CD4-positive, alpha-beta T cell (primary cell): ENCODE measurements at places on chromosomes 2 and 18.

- no peak overlapping the region for H3K4me3 ChIP-seq
- H3K4me1 ChIP-seq, result no peaks in the 10 kb centered on the region
- H3K27me3 ChIP-seq, result no peaks in the 10 kb centered on the region
- DNase-seq, result no peak
Measured at GRCh38 chr2:29687121-29687520, 234.3 kb downstream of the ALK start.

GRCh38 chr2:27152796-27153464, 4.1 kb downstream of the TCF23 start:
- no peaks in the 10 kb centered on the region for H3K36me3 ChIP-seq
- DNase-seq, result no peak
- no peaks in the 10 kb centered on the region for H3K4me1 ChIP-seq
- H3K4me3 ChIP-seq, result no peak overlapping the region
- H3K27ac ChIP-seq, result no peak overlapping the region

- DNase-seq, result no peak
- no peak overlapping the region for H3K27ac ChIP-seq
- no peaks in the 10 kb centered on the region for H3K27me3 ChIP-seq
- H3K4me3 ChIP-seq, result no peak overlapping the region
Measured at GRCh38 chr18:62558015-62558663, 35.3 kb downstream of the ZCCHC2 start.

DNA sequence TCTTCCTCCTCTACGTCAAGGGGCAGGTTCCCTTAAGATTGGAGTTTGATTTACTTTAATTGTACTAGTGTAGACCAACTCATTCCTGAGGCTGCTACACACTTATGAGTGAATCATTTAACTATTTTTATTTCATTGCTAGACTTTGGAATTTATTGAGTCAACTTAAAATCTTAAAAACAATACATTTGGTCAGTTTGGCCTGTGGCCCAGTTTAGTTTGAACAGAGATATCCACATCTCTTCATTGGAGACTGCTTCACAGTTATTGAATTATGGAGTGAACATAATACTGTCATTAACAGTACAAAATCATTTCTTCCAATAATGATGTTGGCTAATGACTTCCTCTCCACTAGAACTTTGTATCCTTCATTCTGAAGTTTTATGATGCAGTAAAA, 34.5 kb upstream of the STPG4 start:
- H3K27me3 ChIP-seq, result peaks cover 4% of the 10 kb centered on the region
- no peak overlapping the region for H3K27ac ChIP-seq
- DNase-seq, result no peak
- no peaks in the 10 kb centered on the region for H3K36me3 ChIP-seq
- H3K4me3 ChIP-seq, result no peak overlapping the region

GRCh38 chr2:221724631-221725203, 152.6 kb upstream of the EPHA4 start:
- no peaks in the 10 kb centered on the region for H3K4me1 ChIP-seq
- H3K4me3 ChIP-seq, result no peak overlapping the region
- no peaks in the 10 kb centered on the region for H3K27me3 ChIP-seq
- no peak overlapping the region for H3K27ac ChIP-seq
- no peak for DNase-seq
- H3K36me3 ChIP-seq, result no peaks in the 10 kb centered on the region

GRCh38 chr2:239639421-239640185, 238.8 kb upstream of the HDAC4 start:
- no peaks in the 10 kb centered on the region for H3K27me3 ChIP-seq
- DNase-seq, result no peak
- H3K4me1 ChIP-seq, result no peaks in the 10 kb centered on the region
- no peak overlapping the region for H3K4me3 ChIP-seq

DNA sequence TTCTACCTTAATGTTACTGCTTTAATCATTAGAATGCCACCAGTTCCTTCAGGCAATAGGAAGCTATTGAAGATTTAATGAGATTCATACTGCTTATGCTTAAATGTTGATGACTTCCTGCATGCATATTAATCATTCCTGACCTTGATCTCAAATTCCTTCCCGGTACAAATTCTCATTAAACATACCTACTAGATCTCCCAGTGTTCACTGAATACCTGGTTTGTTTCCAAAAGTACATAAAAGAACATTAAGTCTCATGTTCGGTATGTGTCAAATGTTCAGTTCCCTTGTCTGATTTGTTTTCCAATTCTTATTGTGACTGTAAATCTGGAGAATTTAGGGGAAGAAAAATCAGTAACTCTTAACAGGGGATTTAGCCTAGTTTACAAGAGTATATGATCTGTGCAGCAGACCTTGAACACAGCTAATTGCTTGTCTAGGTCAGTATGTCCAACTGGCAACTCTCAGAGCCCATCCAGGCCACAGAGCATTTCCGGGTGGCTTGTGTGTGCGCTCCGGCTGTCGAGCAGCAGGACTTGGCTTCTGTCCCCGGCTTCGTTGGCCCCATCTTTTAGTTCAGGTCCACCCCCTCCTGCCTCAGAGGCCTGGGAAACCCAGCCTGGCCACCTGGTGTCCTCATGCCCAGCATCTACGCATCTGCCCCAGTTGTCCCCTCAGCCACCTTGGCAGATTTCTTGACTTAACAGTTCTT, 13.1 kb downstream of the METAP1D start:
- H3K4me3 ChIP-seq, result no peak overlapping the region
- DNase-seq, result no peak
- no peak overlapping the region for H3K27ac ChIP-seq

DNA sequence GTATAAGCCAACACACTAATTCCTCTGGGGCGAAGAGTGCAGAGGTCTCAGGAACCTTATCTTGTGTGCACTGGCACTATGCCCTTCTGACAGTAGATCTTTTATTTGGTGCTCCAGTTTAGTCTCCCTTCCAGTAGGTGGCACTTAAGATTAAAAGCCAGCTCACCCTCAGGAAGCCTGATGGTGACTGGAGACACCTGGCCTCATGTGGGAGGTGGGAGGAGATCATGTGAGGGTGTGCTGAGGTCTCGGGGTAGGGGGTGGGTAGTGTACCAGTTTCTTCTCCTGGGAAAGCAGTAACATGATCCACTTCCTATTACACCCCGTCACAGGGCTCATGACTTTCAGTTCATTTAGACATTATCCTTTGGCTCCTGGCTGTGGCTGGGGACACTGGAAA, 654.9 kb downstream of the ADCYAP1 start:
- no peak for DNase-seq
- H3K4me1 ChIP-seq, result no peaks in the 10 kb centered on the region
- no peaks in the 10 kb centered on the region for H3K36me3 ChIP-seq

- H3K36me3 ChIP-seq, result peaks cover 48% of the 10 kb centered on the region
- no peaks in the 10 kb centered on the region for H3K4me1 ChIP-seq
- DNase-seq, result no peak
Measured at GRCh38 chr2:232260075-232260474, 118.5 kb upstream of the ALPP start.

DNA sequence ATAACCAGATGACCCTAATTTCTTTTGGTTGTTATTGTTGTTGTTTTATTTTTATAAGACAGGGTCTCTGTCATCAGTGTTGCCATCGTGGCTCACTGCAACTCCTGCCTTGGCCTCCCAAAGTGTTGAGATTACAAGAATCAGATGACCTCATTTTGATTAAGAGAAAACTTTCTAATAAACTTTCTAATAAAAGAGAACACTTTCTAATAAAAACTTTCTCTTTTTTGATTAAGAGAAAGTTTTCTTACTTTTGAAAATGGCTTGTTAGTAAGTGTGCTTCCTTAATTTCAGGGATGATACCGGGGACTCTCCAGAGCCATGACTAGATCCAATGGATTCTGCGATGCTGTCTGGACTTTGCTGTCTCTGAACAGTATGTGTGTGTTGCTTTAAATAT, 7.7 kb downstream of the CENPA start:
- H3K4me3 ChIP-seq, result no peak overlapping the region
- DNase-seq, result no peak
- no peaks in the 10 kb centered on the region for H3K27me3 ChIP-seq
- no peaks in the 10 kb centered on the region for H3K4me1 ChIP-seq
- H3K27ac ChIP-seq, result no peak overlapping the region

DNA sequence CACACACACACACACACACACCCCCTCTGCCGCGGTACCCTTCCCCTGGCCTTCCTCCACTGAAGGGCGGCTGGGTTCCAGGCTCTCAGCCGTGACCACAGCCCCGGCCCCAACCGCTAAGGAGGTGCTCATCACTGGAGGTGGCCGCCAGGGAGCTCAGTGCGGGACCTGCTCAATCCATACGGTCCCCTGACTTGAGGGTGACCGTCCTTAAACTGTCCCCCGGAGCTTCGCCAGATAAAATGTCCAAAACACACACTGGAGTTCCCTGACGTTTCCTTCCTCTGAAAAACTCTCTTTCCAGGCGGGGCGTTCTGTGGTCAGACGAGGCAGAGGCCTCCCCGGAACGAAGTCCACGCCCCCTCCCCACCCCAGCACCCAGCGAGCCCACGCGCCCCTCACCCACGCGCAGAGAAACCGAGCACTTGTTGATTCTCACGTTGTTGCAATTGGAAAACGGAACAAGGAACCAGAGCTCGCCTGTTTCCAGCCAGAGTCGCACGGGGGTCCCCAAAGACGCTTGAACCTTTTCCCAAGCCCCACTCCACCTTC, 1.4 kb downstream of the MBP start:
- peak; percentile 26 for DNase-seq
- peaks cover 44% of the 10 kb centered on the region for H3K4me1 ChIP-seq
- no peaks in the 10 kb centered on the region for H3K27me3 ChIP-seq
- H3K27ac ChIP-seq, result peak overlapping the region; percentile 78
- peaks cover 12% of the 10 kb centered on the region for H3K36me3 ChIP-seq

DNA sequence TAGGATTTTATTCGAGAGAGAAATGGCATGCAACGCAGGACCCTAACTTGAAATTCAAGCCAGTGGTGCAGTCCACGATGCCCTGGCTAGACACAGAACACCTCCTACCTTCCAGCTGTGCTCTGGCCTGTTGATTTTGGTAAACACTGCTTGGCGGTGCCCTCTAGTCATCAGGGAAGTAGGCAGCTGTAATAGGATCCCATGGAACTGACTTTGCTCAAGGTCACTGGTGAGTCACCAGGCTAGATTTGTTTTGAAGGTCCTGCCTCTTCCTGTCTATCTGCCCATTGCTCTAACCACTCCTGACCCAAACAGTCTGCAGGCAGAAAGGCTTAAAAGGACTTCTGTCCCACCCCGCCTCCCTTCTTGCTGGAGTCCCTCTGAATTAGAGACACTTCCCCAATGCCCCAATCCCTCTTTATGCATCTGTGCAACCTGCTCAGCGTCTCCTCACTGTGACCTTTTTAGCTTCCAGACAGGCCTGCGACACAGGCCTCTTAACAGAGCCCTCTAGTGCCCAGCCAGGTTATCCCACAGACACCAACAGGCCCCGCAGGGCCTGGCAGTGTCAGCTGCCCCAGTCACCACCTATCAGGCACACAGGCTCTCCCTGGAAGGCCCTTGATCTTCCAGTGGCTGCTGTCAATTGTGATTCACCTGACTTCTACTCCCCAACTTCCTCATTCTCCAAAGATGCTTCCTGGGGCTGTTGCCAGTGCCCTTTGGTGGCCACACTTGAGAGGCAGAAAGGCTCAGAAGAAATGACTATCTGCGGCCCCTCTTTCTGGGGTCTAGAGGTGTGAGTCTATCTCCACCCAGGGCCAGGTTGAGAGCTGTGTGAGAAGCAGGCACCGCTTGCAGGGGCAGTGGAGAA, 5.2 kb downstream of the TMEM127 start:
- H3K36me3 ChIP-seq, result peaks cover 47% of the 10 kb centered on the region
- DNase-seq, result no peak
- no peak overlapping the region for H3K4me3 ChIP-seq
- H3K27ac ChIP-seq, result peak overlapping the region; percentile 32
- H3K27me3 ChIP-seq, result no peaks in the 10 kb centered on the region

GRCh38 chr2:66702301-66702700, 267.4 kb downstream of the MEIS1 start:
- H3K36me3 ChIP-seq, result no peaks in the 10 kb centered on the region
- H3K4me3 ChIP-seq, result no peak overlapping the region
- no peak overlapping the region for H3K27ac ChIP-seq
- DNase-seq, result no peak
- no peaks in the 10 kb centered on the region for H3K27me3 ChIP-seq
- no peaks in the 10 kb centered on the region for H3K4me1 ChIP-seq

DNA sequence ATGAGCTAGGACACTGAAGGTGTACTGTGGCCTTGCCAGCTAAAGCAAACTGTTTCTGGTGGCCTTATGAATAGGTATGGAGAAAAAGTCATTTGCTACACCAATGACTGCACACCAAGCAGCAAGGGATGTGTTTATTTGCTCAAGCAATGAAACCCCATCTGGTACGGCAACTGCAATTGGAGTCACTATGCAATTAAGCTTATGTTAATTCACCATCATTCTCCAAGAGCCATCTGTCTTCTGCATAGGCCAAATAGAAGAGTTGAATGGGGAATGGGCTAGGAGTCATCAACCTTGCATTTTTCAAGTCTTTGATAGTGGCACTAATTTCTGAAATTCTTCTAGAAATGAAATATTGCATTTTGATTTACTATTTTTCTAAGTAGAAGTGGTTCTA, 372.0 kb downstream of the KCNJ3 start:
- H3K27me3 ChIP-seq, result no peaks in the 10 kb centered on the region
- no peak overlapping the region for H3K4me3 ChIP-seq
- no peak overlapping the region for H3K27ac ChIP-seq
- no peaks in the 10 kb centered on the region for H3K36me3 ChIP-seq
